Activated CD8-positive, alpha-beta T cell treated with anti-CD3 and anti-CD28 coated beads for 36 hours (primary cell): ENCODE measurements at places on chromosomes 2 and 18. TPM values are rescaled to one million over a fixed set of nuclear protein-coding genes. Genes with fewer than 3 reads are reported as not detected.

DNA sequence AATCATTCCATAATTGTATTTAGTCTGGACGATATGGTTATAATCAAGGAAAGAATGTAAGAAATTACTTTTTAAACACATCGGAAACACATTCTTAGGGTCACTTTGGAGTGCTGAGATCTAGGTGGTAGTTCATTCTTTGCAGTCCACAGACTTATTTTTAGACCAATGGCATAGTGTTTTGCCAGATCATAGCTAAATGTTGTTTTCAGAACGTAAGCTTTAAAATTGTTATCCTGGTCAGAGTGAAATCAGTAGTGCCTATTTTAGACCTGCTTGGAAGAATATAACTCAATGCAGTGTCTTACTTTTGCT is 4.3 kb downstream of the MYL12A start:
- H3K4me3 ChIP-seq, result peak overlapping the region; percentile 55
- H3K4me1 ChIP-seq, result peaks cover 63% of the 10 kb centered on the region
- no peaks in the 10 kb centered on the region for H3K27me3 ChIP-seq
- peaks cover 67% of the 10 kb centered on the region for H3K36me3 ChIP-seq
- DNase-seq, result no peak

- no peak overlapping the region for H3K27ac ChIP-seq
- no peaks in the 10 kb centered on the region for H3K4me1 ChIP-seq
- H3K36me3 ChIP-seq, result no peaks in the 10 kb centered on the region
- DNase-seq, result no peak
Observed at GRCh38 chr2:22829791-22830190, 555.2 kb upstream of the KLHL29 start.

DNA sequence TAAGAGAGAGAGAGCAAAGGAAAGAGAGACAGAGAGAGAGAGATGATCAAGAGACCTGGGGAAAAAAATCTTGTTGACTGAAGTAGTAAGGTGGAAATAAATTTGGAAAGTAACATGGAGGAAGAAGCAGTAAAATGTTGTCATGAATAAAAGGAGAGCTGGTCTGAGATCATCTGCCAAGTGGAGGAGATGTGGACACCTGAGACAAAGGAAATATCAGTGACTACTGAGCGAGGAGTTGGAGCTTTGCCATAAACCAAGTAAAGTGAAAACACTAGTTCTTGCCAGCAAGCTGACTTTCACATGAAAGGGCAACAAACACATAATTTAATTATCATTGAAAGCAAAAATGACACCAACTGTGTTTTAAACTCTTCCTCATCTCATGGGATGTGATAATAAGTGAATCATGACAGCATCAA is 49.0 kb upstream of the DSG1 start:
- H3K36me3 ChIP-seq, result no peaks in the 10 kb centered on the region
- no peak overlapping the region for H3K27ac ChIP-seq
- H3K4me1 ChIP-seq, result no peaks in the 10 kb centered on the region
- DNase-seq, result no peak
- H3K27me3 ChIP-seq, result no peaks in the 10 kb centered on the region

SIX3 gene
- total RNA-seq, result not detected

GRCh38 chr2:208618220-208618619 is 211.6 kb downstream of the PTH2R start:
- no peak for DNase-seq
- H3K27me3 ChIP-seq, result no peaks in the 10 kb centered on the region
- no peak overlapping the region for H3K27ac ChIP-seq
- H3K4me1 ChIP-seq, result no peaks in the 10 kb centered on the region
- no peaks in the 10 kb centered on the region for H3K36me3 ChIP-seq
- no peak overlapping the region for H3K4me3 ChIP-seq

GRCh38 chr2:55581874-55582547 is 35.4 kb downstream of the PPP4R3B start:
- peaks cover 32% of the 10 kb centered on the region for H3K4me1 ChIP-seq
- peak overlapping the region; percentile 59 for H3K27ac ChIP-seq
- H3K4me3 ChIP-seq, result no peak overlapping the region
- H3K27me3 ChIP-seq, result no peaks in the 10 kb centered on the region
- peaks cover 30% of the 10 kb centered on the region for H3K36me3 ChIP-seq
- DNase-seq, result no peak
